ENCODE measurements at places on chromosomes 7 and 10.

DNA sequence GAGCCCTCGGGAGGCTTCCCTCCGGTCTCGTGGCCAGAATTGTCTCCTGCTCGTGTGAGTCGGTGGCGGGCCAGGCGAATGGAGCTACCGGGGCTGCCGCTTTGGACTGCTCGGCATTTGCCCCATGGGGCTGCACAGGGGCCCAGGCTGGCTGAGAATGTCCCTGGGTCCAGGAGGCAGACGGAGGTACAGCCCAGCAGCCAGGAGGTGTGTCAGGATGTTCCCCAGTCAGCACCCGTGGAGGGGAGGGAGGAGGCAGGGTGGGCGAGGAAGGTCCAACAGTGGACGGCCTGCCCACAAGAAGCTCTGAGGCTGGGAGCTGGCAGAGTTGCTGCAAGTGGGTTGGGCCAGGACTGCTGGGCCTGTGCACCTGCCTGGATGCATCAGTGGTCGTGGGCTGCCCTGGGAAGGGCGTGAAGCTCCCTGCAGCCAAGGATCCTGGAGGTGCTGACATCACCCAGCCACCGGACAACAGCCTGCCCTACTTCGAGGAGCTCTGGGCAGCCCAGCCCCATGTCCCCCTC lies 46.4 kb downstream of the PDGFA start:
- no peak for DNase-seq

GRCh38 chr10:131169146-131169545 lies 142.4 kb downstream of the TCERG1L start:
- no peak for DNase-seq

- DNase-seq, result no peak
Measured at GRCh38 chr10:49080071-49080470, 35.3 kb downstream of the VSTM4 start.

DNA sequence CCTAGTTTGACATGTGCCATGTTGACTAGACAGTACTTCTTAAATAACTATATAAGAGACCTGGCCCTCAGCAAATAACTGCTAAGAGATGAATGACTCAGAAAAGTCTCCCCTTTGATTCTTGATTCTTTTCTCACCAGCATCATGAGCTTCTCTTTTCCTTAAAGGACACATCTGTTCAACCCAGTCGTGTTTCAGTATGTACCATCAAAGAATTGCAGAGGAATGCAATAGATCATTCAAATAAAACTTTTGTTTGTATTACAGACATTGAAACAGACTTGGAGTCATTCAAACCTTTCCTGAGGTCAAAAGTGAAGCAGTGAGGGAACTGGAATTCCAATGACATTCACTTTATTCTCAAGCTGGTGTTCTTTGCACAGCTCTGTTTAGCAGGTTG lies 598.3 kb upstream of the GHITM start:
- DNase-seq, result no peak

DNA sequence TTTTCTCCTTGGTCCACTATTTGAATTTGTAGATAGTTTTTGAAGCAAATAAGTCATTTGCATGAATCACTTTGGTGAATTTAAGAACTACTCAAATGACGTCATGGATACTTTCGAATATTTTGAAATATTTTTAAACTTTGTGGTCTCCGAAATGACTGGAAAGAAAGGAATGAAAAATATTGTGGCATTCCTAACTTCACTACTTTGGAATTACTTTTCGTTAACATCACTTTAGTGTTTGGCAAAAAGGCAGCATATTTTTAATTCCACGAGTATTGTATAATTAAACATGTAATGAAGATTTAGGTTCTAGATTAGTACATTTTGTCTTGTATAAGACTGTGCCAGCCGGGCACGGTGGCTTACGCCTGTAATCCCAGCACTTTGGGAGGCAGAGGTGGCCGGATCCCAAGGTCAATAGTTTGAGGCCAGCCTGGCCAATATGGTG lies 35.3 kb upstream of the ZRANB1 start:
- DNase-seq, result no peak

DNA sequence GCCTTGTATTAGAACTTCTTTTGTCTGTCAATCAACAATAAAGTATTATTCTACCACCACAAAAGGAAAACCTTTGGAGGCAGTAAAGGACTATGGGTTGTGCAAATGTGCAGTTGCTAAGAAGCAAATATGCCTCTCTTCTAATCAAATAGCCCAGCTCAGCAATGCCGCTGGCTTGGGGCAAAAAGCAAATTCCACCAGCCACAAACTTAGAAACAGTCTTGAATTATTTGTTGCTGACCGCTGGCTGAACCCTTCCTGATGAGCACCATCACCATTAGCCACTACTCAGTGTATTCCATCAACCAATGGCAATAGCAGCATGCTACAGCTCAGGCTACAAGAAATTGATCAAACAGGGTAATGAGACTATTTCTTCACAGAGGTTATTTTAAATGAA lies 51.0 kb downstream of the SKAP2 start:
- DNase-seq, result no peak

- DNase-seq, result peak; percentile 91
Measured at GRCh38 chr10:4663162-4663992, 162.6 kb upstream of the AKR1E2 start.

DNA sequence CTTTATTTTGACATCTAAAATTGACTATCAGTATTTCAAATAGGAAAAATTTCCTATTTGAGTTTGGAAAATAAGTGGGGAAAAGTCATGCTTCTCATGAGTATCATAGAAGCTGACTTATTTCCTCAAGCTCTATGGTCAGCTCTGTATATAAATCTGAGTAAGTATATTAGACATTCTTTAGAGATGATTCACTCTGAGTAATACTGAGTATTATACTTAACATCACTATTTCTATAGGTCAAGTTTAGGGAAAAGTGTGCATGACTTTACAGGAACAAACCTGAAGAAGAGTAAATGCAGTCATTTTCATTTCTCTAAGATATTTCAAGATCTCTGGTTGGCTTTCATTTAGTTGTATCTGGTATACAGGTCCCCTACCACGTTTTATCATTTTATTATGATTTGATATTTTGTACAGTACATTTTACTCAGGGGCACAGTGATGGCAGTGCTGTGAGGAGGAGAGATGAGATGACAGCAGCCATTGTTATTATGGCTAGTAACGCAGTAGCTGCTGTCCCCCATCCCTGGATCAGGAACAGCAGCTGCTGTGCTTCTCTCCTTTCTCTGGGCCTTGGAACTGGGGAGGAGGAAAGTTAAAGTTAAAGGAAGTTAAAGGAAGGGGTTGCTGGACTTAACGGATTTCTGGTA lies 15.2 kb downstream of the SND1 start:
- peak; percentile 78 for DNase-seq

- no peak for DNase-seq
Measured at GRCh38 chr10:21488246-21488956, 37.1 kb downstream of the SKIDA1 start.

DNA sequence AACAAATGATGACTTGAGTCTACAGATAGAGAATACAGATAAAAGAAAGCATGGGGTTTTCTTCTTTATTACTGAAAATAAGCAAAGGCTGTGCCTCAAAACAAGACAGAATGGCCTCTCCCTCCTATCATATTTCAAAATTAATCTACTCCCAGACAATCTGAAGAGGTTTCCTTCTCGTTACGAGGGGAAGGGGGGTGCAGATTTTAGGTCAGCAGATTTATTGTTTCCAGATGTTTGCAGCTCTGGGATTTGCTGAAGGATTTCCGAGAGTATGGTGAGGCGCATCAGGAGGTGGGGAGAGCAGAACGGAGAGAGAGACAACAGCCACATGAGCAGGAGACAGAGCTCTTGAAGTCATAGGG lies 89.8 kb downstream of the KIAA1549 start:
- DNase-seq, result no peak

GRCh38 chr10:111083222-111084095 lies 6.6 kb downstream of the ADRA2A start:
- no peak for DNase-seq

- no peak for DNase-seq
Measured at GRCh38 chr10:20624642-20625041, 272.5 kb downstream of the NEBL start.

DNA sequence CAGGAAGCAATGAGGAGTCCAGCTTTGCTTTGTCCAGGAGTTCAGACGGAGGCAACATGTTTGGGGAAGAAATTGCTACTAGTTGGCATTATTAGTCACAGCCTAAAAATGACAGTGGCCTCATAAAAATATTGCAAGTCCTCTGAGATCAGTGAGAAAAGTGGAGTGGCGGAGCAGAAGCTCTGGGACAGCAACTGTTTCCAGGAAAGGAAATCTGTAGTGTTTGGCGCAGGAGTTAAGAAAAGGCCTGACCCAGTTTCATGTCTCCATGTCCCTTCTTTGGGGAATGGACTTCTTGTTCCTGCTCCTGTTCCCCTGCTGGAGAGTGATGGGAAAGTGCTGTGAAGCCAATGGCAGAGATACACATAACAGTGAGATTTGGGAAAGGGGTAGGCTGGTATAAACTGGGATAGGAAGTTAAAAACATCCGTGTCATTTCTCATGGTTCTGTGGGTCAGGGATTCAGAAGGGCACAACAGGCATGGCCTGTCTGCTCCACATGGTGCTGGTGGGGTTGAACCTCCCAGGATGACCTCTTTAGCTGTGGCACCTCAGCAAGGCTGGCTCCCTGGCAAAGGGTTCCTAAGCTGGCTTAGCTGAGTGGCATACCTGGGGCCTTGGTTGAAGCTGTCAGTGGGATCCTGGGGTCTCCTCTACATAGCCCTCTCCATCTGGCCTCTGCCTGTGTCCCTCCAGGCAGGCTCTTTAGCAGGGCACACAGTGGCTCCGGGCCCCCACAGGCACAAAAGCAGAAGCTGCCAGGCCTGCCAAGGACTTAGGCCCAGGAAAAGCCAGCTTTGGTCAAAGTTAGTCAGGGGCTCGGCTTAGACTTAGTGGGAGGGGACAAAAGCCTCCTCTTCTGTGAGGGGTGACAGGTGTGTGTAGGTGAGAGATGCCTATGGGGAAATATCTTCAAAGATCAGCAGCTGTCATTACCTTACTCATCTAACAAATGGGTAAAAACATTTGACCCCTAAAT lies 77.7 kb downstream of the WDFY4 start:
- DNase-seq, result no peak

- DNase-seq, result no peak
Measured at GRCh38 chr10:16742165-16742960, 74.9 kb downstream of the RSU1 start.

DNA sequence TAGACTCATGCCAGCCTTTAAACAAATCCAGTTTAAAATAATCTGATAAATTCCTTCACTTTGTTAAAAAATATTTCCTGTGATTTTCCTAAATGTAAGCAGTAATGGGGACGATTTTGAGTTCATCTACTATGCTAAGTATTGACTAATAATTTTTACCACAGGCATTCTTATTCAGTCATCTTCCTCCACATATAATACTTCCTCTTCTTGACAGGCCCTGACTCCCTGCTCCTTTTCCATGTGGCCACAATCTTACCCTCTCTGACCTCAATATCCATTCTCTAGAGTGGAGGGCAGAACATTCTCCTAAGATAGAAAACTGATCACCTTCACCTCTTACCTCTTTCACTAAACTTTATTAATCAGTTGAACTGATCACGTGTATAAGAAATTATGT lies 7.8 kb downstream of the DNAJC2 start:
- DNase-seq, result no peak

DNA sequence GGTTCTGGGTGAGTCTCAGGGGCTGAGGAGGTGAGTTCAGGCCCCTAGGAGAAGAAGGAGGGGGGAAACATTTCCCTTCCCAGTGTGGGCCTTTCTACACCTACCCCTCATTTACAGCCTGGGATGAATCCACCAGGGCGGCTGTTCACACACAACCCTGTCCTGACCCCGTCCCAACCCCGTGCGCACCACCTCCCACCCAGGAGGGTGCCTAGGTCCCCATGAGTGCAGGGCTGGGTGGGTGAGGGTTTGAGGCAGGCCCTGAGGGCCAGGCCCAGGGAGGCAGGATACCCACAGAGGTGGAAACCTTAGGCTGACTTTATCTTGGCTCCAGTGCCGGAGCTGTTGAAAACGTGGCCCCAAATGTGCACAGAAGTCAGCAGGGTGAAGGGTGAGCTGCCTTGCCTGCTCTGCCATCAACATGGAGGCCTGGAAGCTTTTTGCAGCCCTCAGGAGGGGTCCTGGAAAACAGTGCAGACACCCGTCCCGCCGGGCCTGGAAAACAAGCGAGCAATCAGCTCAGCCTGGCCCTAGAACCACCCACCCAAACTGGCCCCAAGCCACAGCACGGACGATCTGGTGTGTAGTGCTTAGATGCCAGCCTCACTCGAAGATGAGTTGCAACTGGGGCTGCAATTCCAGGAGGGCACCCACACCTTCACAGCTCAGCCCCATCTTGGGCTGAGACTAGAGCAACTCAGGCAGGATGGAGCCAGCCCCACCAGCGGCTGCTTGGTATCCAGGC lies 9.3 kb upstream of the RET start:
- DNase-seq, result no peak

- DNase-seq, result no peak
Measured at GRCh38 chr7:95688931-95689495, 83.3 kb upstream of the DYNC1I1 start.

- DNase-seq, result no peak
Measured at GRCh38 chr10:114990586-114990985, 52.6 kb downstream of the TRUB1 start.

GRCh38 chr7:14837216-14837615 lies 65.3 kb downstream of the DGKB start:
- no peak for DNase-seq

GRCh38 chr7:98995523-98996149 lies 117.3 kb downstream of the TRRAP start:
- no peak for DNase-seq

- peak; percentile 97 for DNase-seq
Measured at GRCh38 chr7:102991540-102992214, 78.9 kb downstream of the LRRC17 start.

DNA sequence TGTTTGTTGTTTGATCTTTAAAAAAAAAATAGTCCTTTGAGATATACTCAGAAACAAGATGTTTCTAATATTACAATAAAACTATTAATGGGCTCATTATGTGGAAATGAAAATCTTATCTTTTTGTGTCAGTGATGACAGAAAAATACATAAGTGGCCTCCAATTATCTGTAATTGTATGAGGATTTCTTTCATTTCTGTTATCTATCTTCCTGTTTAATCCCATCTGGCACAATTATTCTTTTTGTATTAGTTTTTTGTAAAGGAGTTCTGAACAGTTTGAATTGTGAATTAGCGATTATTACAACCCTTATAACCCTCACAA lies 270.8 kb downstream of the BBS9 start:
- DNase-seq, result no peak

GRCh38 chr10:110872984-110873923 lies 1.5 kb downstream of the PDCD4 start:
- DNase-seq, result no peak

DNA sequence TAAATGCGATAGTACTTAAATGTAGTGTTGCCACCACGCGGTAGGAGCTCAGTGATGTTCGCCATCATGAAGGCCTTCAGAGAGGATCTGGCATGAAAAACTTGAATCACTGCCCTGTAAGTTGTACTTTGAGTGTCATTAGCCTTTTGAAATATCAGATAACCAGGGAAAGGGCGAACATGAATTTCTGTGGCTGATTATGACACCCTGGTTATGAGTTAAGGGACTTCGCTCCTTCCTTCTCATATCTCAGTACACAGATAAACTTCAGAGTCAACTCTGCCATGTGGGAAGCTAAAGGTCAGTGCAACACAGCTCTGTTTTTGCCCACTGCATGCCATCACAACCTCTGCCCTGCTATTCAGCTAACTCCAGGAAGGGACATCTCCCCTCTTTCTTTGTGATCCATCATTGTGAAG lies 8.9 kb upstream of the ACSL5 start:
- DNase-seq, result no peak
